ENCODE measurements at places on chromosomes 4 and X. TPM values are rescaled to one million over a fixed set of nuclear protein-coding genes. Genes with fewer than 3 reads are reported as not detected.

CT45A1 gene
- not detected for total RNA-seq

BLTP1 gene
- total RNA-seq = 46.1 TPM

SPANXN4 gene
- not detected for total RNA-seq

CENPVL3 gene
- total RNA-seq = not detected

SNCA gene
- total RNA-seq = 31.6 TPM

MND1 gene
- total RNA-seq = 1.3 TPM

CNGA1 gene
- 1.6 TPM for total RNA-seq

POU3F4 gene
- total RNA-seq = not detected

DNA sequence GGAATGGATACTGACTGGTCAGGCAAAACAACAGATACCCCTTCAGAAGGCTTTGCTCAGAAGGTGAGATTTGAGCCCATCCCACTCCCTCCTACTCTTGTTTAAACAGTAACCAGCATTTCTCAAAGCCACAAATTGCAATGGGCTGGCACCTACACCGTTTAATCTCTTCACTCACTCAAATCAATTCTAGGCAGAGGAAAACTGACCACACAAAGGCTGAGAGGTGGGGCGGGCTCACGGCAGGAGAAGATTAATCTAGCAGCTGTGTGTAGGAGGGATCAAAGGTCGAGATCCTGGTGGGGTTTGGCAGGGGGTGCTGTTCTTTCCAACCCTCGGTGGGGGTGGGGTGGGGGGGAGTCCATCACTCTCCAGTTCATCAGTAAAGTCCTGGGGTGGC, 622.4 kb downstream of the BCOR start:
- no peak for DNase-seq

GRCh38 chr4:112973750-112974251, 75.7 kb upstream of the ANK2 start:
- no peak for DNase-seq

DNA sequence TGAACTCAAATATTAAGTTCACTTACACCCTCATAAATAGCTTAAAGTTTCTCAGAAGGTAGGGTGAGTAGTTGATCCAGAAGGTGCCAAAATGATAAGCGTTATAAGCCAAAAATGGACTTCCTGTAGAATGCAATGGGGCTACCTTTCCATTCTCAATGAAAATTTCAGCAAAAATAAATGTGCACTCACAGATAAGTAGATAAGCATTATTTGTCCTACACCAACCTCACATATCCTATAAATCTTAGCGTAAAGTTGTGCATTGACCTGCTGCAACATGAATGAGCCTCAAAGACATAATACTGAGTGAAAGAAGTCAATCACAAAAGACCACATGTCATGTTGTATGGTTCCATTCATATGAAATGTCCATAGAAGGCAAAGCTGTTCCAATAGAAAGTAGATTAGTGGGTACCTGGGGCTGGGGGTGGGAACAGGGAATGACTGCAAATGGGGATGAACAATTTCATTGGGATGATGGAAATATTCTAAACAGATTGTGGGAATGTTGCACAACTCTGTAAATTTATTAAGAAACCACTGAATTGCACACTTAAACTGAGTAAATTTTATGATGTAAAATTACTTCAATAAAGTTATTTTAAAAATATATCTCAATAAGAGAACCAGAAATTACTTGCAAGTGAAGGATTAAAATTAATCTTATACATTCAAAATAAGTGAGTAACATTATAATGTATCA, 100.9 kb downstream of the AMELX start:
- no peak for DNase-seq

DNA sequence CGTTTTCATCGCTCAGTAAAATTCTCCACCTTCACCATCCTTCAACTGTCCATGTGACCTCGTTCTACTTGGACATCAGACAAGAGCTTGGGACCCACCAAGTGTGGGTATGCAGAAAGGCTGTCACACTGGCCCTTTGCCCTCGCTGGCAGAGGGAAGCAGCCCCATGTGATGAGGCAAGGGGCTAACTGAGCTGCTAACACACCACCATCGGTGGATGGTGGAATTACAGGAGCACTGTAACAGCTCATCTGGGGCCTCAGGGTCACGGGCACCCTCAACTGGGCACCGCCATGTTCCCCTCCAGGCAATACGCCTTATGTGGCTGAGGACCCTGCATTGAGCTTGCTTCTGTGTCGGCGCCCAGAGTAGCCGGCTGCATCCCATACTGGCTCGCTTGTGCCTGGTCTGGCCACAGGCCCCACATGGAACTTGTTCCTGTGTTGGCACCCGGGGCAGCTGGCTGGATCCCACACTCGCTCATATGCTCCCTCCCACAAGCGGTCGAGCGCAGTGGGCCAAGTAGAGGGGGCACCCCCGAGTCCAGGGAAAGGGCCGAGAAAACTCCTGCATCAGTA, 109.5 kb downstream of the TAB3 start:
- no peak for DNase-seq

DNA sequence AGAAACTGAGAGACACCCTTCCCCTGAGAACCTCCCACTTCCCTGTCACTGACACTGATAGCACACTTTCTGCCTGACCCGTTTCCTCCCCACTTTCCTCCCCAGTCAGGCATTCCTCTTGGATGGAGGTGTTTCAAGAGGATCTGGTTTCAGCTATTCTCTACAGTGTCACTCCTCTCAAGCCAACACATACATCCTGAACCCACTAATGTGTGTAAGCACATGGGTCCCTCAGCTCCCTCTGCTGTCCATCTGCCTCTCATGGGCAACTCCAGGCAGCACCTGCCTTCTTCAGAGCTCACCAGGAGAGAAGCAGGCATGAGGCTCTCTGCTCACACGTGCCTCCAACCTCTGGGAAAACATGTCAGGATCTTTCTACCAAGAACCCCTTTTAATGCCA, 207.6 kb downstream of the NAF1 start:
- no peak for DNase-seq

DNA sequence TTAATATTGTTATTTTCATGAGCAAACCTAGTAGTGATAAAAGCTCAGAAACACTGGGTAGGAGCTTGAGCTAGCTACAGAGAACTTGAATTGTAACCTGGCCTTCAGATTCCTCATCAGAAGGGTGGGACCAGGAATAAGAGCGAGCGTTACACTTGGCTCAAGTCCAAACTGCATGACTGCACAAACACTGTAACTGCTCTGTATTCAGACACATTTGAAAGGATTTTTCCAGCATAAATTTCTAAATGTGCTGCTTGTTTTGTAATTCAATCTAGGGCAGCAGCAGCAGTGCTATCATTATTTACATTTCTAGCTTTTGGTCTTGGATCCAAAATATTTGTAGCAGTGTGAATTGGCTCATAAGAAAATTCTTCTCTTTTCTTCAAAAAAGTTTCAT, 133.0 kb upstream of the TMLHE start:
- peak; percentile 71 for DNase-seq

- DNase-seq = no peak
Measured at GRCh38 chr4:33226133-33226532, 2506.0 kb downstream of the PCDH7 start.

DNA sequence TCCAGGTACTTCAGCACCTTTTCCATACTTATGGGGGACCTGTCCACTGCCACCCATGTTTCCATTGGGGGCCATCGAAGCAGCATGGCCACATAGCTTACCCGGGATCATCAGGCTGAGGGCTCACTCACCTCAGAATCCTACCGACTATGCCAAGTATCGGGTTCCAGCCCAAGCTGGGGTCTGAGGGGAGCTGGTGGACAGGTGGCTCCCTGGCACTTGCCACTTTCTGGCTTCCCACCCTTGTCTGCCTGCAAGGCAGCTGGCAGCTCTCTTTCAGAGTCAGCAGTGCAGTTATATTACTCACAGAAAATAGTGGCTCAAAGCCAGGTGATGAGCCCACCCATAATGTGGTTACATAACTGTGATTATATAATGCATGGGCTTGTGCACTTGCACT, 1153.8 kb downstream of the STIM2 start:
- no peak for DNase-seq

GRCh38 chrX:54208531-54208930, 25.5 kb upstream of the FAM120C start:
- DNase-seq = peak; percentile 10

- DNase-seq = no peak
Measured at GRCh38 chr4:62531731-62532130, 1331.6 kb downstream of the ADGRL3 start.

DNA sequence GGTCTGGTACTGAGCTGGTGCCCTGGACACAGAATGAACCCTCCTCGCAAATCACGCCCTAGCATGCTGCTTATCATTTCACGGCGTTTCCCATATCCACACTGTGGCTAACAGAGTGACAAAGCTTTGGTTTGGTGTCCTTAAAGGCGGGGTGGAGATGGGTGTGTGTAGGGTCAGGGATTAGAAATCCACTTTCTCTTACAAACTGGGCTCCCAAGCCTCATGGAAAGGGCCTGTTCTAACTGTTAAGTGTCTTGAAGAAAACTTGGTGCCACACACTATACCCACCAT, 735 bp upstream of the CHRDL1 start:
- DNase-seq = no peak

GRCh38 chrX:129747533-129747932, 8.8 kb downstream of the XPNPEP2 start:
- peak; percentile 8 for DNase-seq

DNA sequence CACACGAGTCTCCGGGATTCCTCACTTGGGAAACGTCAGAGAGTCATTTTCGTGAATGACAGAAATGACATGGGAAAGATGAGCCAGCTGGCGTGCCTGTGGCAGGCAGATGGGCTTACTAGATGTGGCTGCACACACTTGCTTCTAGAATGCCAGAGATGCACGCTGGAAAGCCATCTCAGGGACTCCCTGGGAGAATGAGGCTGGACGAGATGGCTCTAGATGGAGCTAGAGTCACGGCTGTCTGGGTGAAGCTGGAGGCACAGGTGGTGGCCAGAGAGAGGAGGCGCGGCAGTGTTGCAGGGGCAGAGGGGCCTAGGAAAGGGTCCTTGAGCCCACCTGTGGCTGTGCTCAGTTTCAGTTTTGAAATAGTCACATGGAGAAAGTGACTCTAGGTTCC, 26.0 kb downstream of the TKTL1 start:
- DNase-seq = no peak

- no peak for DNase-seq
Measured at GRCh38 chr4:113616443-113616842, 145.1 kb downstream of the CAMK2D start.

GRCh38 chr4:86181585-86181984, 178.3 kb downstream of the MAPK10 start:
- no peak for DNase-seq

DNA sequence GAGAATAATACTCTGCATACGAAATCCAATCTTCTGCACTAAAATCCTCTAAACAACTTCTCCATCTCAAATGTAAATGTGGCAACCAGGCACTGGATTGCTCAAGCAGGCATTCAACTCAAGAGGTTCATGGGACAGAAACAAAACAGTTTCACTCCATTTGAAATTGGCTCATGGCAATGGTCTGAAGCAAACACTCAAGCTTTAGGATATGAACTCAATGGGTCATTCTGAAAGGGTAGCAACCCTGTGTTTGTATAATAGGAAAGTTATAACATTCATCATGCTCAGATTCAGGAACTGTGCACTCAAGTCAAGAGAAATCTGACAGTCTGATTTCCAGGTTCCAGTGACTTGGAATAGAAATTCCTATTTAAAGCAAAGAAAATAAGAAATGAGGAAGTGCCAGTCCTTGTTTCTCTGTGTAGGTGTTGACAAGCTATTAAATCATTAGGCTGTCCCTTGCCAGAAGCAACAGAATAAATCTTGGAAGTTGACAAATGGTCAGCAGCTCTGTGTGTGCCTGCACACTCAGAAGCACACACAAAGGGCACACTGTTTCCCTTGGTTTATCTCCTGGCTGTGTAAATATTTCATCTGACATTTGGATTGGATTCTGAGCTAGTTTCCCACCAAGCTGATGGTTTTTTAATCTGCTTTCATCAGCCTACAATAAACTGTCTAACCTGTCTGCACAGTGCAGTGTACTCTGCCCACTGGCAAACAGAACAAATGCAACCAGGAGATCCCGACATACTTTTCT, 75.9 kb upstream of the CITED1 start:
- DNase-seq = no peak

GRCh38 chr4:10983268-10983667, 298.7 kb upstream of the CLNK start:
- DNase-seq = peak; percentile 54

- DNase-seq = no peak
Measured at GRCh38 chr4:96120206-96120605, 280.3 kb downstream of the PDHA2 start.

GRCh38 chr4:1381181-1381621, 25.0 kb downstream of the NKX1-1 start:
- no peak for DNase-seq
